ENCODE measurements at places on chromosomes 7 and 10. TPM values are rescaled to one million over a fixed set of nuclear protein-coding genes. Genes with fewer than 3 reads are reported as not detected.

The RARRES2 gene
- not detected for polyA plus RNA-seq

The SMO gene
- 6.2 TPM for polyA plus RNA-seq

The CDCA7L gene
- 31.8 TPM for polyA plus RNA-seq

The C10orf105 gene
- not detected for polyA plus RNA-seq

The USP6NL gene
- polyA plus RNA-seq: 9.1 TPM

The MARVELD1 gene
- 24.0 TPM for polyA plus RNA-seq

The ABCB8 gene
- polyA plus RNA-seq: 25.2 TPM

The ICA1 gene
- polyA plus RNA-seq: 1.9 TPM

The MYOZ1 gene
- not detected for polyA plus RNA-seq

The PPP1R17 gene
- not detected for polyA plus RNA-seq

The MKX gene
- 0.01 TPM for polyA plus RNA-seq

The SPDYE8 gene
- not detected for polyA plus RNA-seq

The PNLIPRP1 gene
- polyA plus RNA-seq: not detected

The GIMAP6 gene
- polyA plus RNA-seq: 0.09 TPM

The CADPS2 gene
- polyA plus RNA-seq: 0.37 TPM

The CWF19L1 gene
- 15.5 TPM for polyA plus RNA-seq

The PDSS1 gene
- polyA plus RNA-seq: 36.6 TPM

The TMEM213 gene
- polyA plus RNA-seq: not detected

The TMEM273 gene
- polyA plus RNA-seq: not detected

The HSPA12A gene
- polyA plus RNA-seq: 8.5 TPM

The PON1 gene
- not detected for polyA plus RNA-seq

The SPDYE1 gene
- polyA plus RNA-seq: not detected

The BLNK gene
- polyA plus RNA-seq: 4.4 TPM

The OR2A42 gene
- not detected for polyA plus RNA-seq

The CLDN12 gene
- polyA plus RNA-seq: 62.5 TPM

The IRF5 gene
- polyA plus RNA-seq: 0.78 TPM

The KIF20B gene
- 5.8 TPM for polyA plus RNA-seq

All from keratinocyte (primary cell).